ENCODE measurements at places on chromosomes 12 and 14. TPM values are rescaled to one million over a fixed set of nuclear protein-coding genes. Genes with fewer than 3 reads are reported as not detected.
A peak's percentile ranks its signal among the peaks of the same experiment; 100 is the strongest.

- H3K27ac ChIP-seq = no peak overlapping the region
- H3K4me1 ChIP-seq = no peaks in the 10 kb centered on the region
- H3K4me3 ChIP-seq = no peak overlapping the region
- no peak for DNase-seq
- H3K27me3 ChIP-seq = peaks cover 36% of the 10 kb centered on the region
Observed at GRCh38 chr14:66078006-66078405, 408.2 kb upstream of the CCDC196 start.

GRCh38 chr12:116453631-116454030, 105.5 kb upstream of the MAP1LC3B2 start:
- H3K4me3 ChIP-seq = no peak overlapping the region
- no peaks in the 10 kb centered on the region for H3K36me3 ChIP-seq
- H3K27ac ChIP-seq = no peak overlapping the region
- peaks cover 4% of the 10 kb centered on the region for H3K27me3 ChIP-seq
- H3K4me1 ChIP-seq = peaks cover 9% of the 10 kb centered on the region

DNA sequence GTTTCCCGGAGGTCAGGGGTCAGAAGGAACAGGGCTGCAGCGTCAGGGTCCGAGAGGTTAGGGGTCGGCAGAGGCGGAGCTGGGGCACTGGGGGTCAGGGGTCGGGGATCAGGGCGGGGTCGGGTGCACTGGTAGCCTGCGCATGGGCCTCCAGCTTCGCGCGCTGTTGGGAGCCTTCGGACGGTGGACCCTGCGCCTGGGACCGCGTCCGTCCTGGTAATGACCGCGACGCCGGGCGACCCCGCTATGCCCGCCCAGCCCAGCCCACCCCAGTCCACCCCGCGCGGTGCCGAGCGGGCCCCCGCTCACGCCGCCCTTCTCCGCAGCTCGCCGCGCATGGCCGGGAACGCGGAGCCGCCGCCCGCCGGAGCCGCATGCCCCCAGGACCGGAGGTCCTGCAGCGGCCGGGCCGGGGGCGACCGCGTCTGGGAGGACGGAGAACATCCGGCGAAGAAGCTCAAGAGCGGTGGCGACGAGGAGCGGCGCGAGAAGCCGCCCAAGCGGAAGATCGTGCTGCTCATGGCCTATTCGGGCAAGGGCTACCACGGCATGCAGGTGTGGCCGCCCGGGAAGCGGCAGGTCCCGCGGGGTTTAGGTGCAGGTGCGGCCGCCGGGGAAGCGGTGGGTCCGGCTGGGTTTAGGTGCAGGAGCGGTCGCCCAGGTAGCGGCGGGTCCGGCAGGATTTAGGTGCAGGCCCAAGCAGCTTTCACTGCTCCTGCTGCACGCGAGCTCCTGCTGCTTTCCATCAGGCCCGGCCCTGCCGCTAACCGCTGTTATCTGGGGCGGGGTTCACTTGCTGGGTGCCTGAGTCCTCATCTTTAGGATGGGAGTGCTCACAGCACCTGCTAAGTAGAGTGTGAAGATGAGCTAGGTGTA, 743 bp downstream of the PUS1 start:
- peak overlapping the region; percentile 83 for H3K4me3 ChIP-seq
- peaks cover 23% of the 10 kb centered on the region for H3K4me1 ChIP-seq
- H3K27me3 ChIP-seq = no peaks in the 10 kb centered on the region
- peak; percentile 66 for DNase-seq
- H3K36me3 ChIP-seq = peaks cover 22% of the 10 kb centered on the region

GRCh38 chr14:81401420-81402122, 1.4 kb upstream of the STON2 start:
- H3K4me1 ChIP-seq = peaks cover 32% of the 10 kb centered on the region
- peak overlapping the region; percentile 20 for H3K27ac ChIP-seq
- H3K27me3 ChIP-seq = peaks cover 34% of the 10 kb centered on the region
- DNase-seq = no peak

GRCh38 chr14:34628681-34629135, 1.2 kb downstream of the SNX6 start:
- H3K27me3 ChIP-seq = peaks cover 6% of the 10 kb centered on the region
- DNase-seq = peak; percentile 60
- peak overlapping the region; percentile 97 for H3K27ac ChIP-seq
- H3K4me1 ChIP-seq = peaks cover 31% of the 10 kb centered on the region
- H3K36me3 ChIP-seq = peaks cover 18% of the 10 kb centered on the region

The PCBP2 gene
- 721 TPM for total RNA-seq

DNA sequence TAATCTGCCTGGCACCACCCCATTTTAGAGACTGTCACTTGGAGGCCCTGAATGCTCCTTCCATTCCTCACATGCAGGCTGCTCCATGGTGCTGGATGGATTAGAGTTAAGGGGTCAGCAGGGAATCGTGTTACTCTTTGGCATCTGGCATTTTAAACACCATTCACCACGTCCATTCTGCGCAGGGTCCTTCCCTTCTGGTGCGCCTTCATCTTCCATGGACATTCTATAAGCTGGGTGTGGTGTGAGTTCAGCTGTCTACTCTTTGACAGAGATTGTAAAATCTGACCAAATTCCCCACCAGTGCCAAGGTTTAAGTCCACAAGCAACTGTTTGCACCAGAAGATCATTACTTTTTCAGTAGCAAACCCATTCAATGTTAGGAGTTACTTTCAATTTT, 47.8 kb downstream of the GIT2 start:
- no peak for DNase-seq
- peak overlapping the region; percentile 24 for H3K27ac ChIP-seq
- peaks cover 37% of the 10 kb centered on the region for H3K4me1 ChIP-seq

The NKX2-8 gene
- total RNA-seq = not detected

DNA sequence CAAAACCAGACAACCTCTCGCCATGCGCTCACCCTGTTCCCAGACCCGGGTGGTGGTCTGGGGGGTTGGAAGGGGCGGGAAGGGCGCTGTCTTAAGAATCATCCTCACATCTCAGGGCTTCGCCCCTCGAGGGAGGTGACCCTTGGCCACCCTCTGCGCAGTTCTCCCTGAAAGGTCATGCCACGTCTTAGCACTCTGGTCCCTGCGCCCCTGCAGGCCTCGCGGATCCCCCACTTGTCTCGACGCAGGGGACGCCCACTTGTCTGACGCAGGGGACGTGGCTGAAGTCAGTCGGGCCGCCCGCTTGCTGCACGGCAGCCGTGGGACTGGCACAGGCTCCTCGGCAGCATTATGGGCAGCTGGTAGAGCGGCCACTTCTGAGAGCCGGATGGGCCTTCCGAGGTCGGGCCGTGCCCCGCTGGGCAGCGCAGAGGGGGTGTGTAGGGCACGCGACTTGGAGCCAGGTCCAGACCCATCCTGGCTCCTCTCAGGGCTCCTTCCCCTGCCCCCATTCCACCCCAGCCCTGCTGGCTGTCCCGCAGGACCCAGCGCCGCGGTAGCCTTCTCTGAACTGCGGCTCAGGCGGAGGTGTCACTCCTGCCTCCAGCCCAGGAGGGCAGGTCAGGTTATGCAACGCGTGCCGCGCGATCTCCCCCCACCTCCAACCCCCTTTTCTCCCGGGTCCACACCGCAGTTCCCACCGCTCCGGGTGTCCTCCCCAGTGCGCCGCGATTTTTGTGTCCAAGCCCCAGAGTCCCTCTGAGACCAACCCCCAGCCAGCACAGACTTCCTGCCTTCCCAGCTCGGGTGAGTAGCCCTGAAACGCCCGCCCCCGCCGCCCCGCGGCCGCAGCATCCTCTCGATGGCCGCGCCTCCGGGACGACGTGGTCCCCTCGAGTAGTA, 40.9 kb upstream of the CAPRIN2 start:
- no peaks in the 10 kb centered on the region for H3K36me3 ChIP-seq
- H3K4me1 ChIP-seq = peaks cover 23% of the 10 kb centered on the region
- DNase-seq = peak; percentile 87
- peak overlapping the region; percentile 81 for H3K4me3 ChIP-seq
- H3K27ac ChIP-seq = peak overlapping the region; percentile 79
- peaks cover 44% of the 10 kb centered on the region for H3K27me3 ChIP-seq

The TMEM260 gene
- 13.0 TPM for total RNA-seq

- H3K27ac ChIP-seq = no peak overlapping the region
- H3K4me3 ChIP-seq = no peak overlapping the region
- no peaks in the 10 kb centered on the region for H3K36me3 ChIP-seq
- no peak for DNase-seq
- no peaks in the 10 kb centered on the region for H3K27me3 ChIP-seq
Observed at GRCh38 chr12:20463913-20464524, 95.7 kb downstream of the PDE3A start.

DNA sequence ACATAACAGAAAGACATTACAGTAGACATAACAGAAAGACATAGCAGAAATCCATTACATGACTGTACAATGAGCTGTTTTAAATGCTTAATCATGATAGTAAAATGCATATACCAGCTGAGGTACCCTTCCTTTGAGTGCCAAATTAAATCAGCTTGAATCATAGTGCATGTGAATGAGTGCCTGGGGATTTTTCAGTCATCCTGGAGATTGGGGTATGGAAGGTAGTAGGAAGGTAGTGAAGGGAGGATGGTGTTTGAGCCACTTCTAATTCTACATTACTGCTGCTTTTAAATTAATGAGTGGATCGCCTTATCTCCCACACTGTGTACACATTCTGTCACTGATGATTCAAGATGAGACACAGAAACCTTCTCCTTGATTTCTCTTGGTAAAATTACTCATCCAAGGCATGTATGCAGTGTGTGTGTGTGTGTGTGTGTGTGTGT, 534.2 kb downstream of the LRFN5 start:
- DNase-seq = no peak
- H3K36me3 ChIP-seq = no peaks in the 10 kb centered on the region
- H3K27ac ChIP-seq = no peak overlapping the region
- H3K27me3 ChIP-seq = no peaks in the 10 kb centered on the region
